Muscle of leg (tissue), 16 donors: ENCODE measurements at places on chromosomes 13 and 19. TPM values are rescaled to one million over a fixed set of nuclear protein-coding genes. Genes with fewer than 3 reads are reported as not detected.
A peak's percentile ranks its signal among the peaks of the same experiment; 100 is the strongest.

DNA sequence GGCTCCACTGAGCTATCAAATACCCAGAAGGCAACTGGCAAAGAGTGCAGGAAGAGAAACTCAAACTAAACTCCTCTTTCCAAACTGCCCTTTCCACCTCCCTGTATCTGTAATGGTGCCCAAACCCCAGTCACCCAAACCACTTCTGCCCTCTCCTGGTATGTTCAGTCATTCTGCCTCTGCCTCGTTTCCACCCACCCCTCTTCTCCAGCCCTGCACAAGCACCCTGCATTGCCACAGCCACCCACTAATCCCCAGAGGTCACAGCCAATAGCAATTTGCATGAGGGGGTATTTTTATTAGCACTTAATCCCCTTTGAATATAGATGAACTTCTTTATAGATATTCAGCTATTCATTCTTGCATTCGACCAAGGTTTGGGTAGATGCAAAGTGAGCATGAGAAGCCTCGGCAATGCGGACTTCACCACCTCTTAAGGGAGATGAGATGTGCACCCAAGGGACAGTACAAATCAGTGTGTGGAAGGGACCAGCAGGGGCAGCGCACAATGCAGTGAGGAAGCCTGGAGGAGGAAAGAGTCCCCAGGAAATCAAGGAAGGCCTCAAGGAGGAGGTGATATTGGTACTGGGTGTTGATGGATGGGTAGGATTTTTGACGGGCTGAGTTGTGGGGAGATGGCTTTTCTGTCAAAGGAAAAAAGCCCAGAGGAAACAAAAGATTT, 12.4 kb downstream of the TMEM272 start:
- DNase-seq, result peak; percentile 42
- H3K4me1 ChIP-seq, result peaks cover 13% of the 10 kb centered on the region
- H3K36me3 ChIP-seq, result no peaks in the 10 kb centered on the region

DNA sequence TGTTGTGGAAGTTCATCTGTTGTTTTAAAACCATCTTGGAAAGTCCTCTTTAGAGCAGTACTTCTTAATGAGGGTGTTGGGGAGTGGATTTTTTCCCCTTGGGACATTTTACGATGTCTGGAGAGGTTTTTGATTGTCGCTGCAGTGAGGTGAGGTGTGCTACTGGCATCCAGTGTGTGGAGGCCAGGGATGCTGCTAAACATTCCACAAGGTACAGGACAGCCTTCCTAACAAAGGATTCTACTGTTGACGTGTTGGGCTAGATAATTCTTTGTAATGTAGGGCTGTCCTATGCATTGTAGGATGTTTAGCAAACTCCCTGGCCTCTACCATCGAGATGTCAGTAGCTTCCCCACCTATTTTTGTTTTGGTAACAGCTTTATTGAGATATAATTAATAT, 33.3 kb downstream of the NAA16 start:
- no peaks in the 10 kb centered on the region for H3K27me3 ChIP-seq
- H3K4me1 ChIP-seq, result no peaks in the 10 kb centered on the region
- H3K36me3 ChIP-seq, result peaks cover 29% of the 10 kb centered on the region
- DNase-seq, result no peak

GRCh38 chr13:48741377-48741776, 87.6 kb downstream of the CYSLTR2 start:
- no peaks in the 10 kb centered on the region for H3K27me3 ChIP-seq
- no peak overlapping the region for H3K27ac ChIP-seq
- peak; percentile 18 for DNase-seq
- no peak overlapping the region for H3K4me3 ChIP-seq
- H3K36me3 ChIP-seq, result no peaks in the 10 kb centered on the region

- no peak overlapping the region for H3K27ac ChIP-seq
- no peak overlapping the region for H3K4me3 ChIP-seq
- no peaks in the 10 kb centered on the region for H3K4me1 ChIP-seq
- peak; percentile 13 for DNase-seq
- H3K36me3 ChIP-seq, result no peaks in the 10 kb centered on the region
Measured at GRCh38 chr13:77506874-77507273, 28.6 kb upstream of the SCEL start.

GRCh38 chr13:75693227-75693626, 57.1 kb downstream of the LMO7 start:
- no peaks in the 10 kb centered on the region for H3K4me1 ChIP-seq
- DNase-seq, result no peak
- no peaks in the 10 kb centered on the region for H3K36me3 ChIP-seq
- H3K27ac ChIP-seq, result no peak overlapping the region

DNA sequence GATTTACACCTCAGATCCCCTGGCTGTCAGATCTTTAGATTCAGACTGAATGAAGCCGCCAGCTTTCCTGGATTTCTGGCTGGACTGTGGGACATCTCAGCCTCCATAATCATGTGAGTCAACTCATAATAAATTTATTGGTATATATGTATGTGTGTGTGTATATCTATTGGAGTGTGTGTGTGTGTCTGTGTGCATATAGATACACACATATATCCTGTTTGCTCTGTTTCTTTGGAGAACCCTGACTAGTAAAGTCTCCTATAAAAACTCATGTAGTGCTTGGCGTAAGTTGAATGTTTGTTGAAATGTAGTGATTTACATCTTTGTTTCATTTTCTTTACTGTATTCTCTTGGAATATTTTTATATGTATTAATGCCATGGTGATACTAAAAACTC, 499.5 kb upstream of the KLF12 start:
- H3K27ac ChIP-seq, result no peak overlapping the region
- DNase-seq, result peak; percentile 41
- H3K36me3 ChIP-seq, result no peaks in the 10 kb centered on the region
- H3K27me3 ChIP-seq, result no peaks in the 10 kb centered on the region
- H3K4me1 ChIP-seq, result no peaks in the 10 kb centered on the region

DNA sequence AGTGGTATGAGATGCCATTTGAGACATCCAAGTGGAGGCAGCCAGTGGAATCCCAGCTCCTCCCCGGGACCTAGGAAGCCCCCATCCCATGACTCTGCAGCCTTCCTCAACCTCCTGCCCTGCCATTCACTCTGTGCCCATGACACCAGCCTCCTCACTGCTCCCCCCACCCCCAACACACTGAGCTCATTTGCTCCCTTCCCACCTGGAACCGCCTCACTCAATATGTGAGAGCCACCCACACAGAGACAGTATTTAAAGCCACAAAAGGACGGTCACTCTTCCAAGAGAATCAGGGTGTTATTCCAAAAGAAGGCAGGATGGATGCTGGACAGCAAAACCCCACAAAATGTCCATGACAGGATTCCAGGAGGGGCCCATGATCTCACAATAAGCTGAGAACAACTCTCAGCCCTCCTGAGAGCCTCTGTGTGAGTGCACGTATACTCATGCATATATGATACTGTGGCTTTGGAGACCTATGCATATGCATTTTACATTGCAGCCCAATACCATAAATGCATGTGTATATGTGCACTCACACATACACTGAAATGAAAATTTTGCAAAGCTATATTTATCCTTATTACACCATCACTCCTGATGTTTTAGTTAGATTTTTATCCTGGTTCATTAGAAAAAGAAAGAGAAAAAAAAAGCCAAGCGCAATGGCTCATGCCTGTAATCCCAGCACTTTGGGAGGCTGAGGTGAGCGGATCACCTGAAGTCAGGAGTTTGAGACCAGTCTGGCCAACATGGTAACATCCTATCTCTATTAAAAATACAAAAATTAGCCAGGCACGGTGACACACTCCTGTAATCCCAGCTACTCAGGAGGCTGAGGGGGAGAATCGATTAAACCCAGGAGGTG, 10.8 kb upstream of the RANBP3 start:
- H3K27me3 ChIP-seq, result no peaks in the 10 kb centered on the region
- no peak overlapping the region for H3K4me3 ChIP-seq
- no peaks in the 10 kb centered on the region for H3K36me3 ChIP-seq
- DNase-seq, result peak; percentile 58

DNA sequence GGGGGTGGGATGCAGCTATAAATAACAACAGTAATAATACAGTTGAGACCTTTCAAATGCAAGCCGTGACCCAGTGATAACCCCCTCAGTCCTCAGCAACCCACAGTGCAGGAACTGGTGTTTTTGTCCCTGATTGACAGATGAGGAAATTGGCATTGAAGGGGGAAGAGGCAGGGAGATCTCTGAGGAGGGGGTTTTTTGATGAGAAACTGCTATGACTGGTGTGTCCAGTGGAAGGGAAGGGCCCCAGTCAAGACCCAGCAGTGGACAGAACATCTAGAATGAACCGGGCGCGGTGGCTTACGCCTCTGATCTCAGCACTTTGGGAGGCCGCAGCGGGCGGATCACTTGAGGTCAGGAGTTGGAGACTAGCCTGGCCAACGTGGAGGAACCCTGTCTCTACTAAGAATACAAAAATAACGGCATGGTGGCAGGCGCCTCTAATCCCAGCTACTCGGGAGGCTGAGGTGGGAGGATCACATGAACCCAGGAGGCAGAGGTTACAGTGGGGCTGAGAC, 1.9 kb downstream of the MAP1S start:
- no peak for DNase-seq
- no peak overlapping the region for H3K4me3 ChIP-seq
- peaks cover 40% of the 10 kb centered on the region for H3K4me1 ChIP-seq
- peaks cover 38% of the 10 kb centered on the region for H3K36me3 ChIP-seq
- no peaks in the 10 kb centered on the region for H3K27me3 ChIP-seq

DNA sequence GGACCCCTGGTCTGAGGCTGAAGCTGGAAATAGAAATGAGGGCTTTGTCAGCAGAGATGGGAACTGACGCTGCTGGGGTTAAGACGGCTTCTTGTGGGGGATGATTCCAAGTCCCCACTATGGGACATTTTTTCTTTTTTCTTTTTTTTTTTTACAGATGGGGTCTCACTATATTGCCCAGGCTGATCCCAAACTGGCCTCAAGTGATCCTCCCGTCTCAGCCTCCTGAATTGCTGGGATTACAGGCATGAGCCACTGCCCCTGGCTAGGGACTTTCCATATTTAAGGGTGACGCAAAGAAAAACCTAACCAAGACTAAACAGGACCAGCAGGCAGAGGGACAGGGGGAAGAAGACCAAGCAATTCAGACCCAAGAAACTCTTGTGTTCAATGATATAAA, 10.0 kb downstream of the LRFN3 start:
- peaks cover 8% of the 10 kb centered on the region for H3K36me3 ChIP-seq
- DNase-seq, result no peak
- H3K27me3 ChIP-seq, result no peaks in the 10 kb centered on the region
- H3K4me3 ChIP-seq, result no peak overlapping the region

GRCh38 chr13:109160887-109161669, 531.7 kb downstream of the MYO16 start:
- H3K36me3 ChIP-seq, result no peaks in the 10 kb centered on the region
- H3K27me3 ChIP-seq, result no peaks in the 10 kb centered on the region
- peaks cover 8% of the 10 kb centered on the region for H3K4me1 ChIP-seq
- no peak for DNase-seq
- H3K27ac ChIP-seq, result no peak overlapping the region

DNA sequence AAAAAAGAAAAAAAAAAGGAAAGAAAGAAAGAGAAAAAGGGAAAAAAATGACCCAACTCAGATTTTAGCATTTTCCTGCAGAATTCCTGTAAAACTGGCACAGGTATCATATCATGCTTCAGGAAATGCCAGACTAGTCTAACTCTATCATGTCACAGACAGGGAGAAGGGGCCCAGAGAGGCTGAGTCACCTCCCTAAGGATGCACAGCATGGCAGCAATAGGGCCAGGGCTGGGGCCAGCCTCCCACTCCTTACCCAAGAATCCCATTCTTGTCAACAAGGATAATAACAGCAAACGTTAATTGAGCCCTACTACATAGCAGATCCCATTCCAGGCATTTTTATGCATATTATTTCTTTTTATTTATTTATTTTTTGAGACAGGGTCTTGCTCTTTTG, 8.5 kb downstream of the GPR4 start:
- H3K36me3 ChIP-seq, result no peaks in the 10 kb centered on the region
- H3K4me3 ChIP-seq, result no peak overlapping the region
- H3K4me1 ChIP-seq, result peaks cover 12% of the 10 kb centered on the region
- H3K27ac ChIP-seq, result no peak overlapping the region
- peaks cover 55% of the 10 kb centered on the region for H3K27me3 ChIP-seq
- no peak for DNase-seq

The APOC1 gene
- total RNA-seq, result 25.0 TPM

The FAM216B gene
- 0.09 TPM for total RNA-seq
